Mesothelial cell of epicardium (in vitro differentiated cells): ENCODE measurements at places on chromosomes 2 and 18.

DNA sequence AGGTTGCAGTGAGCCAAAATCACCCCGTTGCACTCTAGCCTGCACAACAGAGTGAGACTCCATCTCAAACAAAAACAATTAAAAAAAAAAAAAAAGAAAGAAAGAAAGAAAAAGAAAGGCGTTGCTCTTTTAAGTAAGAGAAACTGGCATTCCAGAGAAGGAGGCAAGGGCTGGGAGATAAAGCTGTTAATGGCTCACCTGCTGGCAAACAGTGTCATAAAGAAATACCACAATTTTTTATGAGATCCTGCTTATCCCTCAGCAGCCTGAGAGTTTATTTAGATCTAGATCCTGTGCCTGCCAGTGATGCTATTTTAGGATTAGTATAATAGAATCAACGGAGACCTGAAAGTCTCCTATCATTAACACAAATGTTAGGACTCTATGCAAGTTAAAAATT is 16.3 kb downstream of the SLC19A3 start:
- DNase-seq = no peak

GRCh38 chr2:232549655-232550353 is 553 bp downstream of the TIGD1 start:
- DNase-seq = no peak

DNA sequence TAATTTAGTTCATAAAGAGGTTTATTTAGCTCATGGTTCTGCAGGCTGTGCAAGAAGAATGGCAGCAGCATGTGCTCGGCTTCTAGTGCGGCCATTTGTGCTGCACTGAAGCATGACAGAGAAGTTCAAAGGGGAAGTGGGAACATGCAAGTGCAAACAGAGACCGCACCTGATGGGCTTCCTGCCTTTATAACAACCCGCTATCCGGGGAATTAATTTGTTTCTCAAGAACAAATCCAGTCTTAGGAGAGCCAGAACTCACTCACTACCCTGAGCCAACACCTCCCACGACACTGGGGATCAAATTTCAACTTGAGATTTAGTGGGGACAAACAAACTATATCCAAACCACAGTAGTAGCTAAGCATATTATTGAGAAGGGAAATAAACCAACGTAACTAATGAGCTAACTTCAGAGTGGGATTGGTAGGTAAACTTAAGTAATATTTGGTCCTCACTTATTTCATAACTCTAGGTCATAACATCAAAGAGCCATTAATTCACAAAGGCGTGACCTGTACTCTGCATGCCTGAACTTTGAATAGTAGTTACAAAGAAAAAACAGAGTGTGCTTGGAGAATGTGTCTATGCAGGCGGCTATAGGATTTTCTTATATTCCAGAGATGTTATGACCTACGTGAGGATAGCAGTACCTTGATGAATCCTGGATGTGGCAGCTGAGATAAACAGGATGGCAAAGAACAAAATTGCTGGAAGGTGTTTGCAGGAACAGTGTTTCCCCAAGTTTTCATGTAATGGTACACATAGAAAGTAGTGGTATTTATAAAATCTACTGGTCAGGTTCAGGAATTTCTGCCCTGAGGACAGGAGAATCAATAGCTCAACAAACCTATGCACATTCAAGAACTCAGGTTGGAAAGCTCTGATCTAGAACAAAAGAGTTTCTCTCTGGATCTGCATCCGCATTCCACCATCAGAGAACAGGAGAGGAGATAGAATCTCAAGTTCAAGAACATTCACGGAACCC is 845.9 kb upstream of the ID2 start:
- no peak for DNase-seq

- DNase-seq = no peak
These were observed 12.5 kb downstream of the NMS start for GRCh38 chr2:100482741-100483140.

DNA sequence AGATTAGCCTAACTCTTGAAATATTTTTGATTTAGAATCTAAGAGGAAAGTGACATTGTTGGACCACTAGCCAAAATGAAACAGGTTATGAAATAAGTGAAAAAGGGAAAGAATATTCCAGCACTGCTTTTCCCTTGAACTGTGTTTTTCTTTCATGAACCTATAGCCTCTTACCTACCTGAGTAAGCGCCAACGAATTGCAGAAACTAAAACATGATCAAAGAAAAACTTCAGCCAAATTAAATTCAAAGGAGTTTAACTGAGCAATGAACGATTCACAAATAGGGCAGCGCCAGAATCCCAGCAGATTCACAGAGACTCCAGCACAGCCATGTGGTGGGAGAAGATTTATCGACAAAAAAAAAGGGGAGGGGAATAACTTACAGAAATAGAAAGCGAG is 518.6 kb downstream of the PIK3C3 start:
- DNase-seq = no peak

DNA sequence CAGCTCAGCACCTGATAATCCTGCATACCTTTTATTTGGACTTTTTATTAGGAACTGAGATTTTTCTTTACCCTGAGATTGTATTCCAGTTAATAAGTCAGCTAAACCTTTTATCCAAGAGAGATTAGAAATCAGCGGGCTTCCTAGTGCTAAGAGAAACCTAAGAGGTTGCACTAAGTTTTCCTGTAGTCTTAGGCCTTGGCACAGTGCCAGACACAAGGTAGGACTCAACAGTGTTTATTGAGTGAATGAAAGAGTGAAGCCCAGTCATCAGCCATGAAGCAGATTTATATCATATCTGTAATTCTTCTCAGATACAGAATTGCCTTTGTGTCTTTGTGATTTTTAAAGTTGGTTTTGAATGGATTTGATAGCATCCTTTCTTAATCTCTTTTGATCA is 13.6 kb downstream of the OTX1 start:
- no peak for DNase-seq

GRCh38 chr2:101736861-101737291 is 39.4 kb downstream of the MAP4K4 start:
- no peak for DNase-seq

DNA sequence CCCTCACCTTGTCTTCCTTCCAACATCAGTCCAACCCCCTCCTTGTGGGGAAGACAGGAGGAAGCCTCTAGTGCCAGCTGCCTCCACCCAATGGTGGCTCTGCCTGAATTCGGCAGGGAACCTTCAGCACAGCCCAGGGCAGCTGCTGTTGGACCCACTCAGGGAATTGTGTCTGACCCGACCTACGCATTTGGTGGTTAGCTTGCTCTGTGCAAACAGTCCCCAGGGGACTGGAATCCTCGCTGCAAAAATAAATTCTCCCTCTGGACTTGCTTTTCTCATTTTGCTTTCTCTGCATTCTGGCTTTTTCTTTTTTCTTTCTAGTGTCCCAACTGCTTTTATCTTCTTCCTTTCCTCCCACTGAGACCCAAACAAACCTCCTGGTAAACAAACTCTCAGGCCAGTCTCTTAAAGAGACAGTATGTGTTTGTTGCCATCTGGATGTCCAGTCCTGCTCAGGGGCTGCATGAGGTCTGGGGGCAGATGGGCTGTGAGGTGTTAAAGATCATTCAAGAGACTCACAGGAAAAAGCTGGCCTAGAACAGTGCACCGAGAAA is 137.7 kb upstream of the HAAO start:
- no peak for DNase-seq
